ENCODE measurements at places on chromosomes 11 and 22. TPM values are rescaled to one million over a fixed set of nuclear protein-coding genes. Genes with fewer than 3 reads are reported as not detected.

Gene SOX10
- total RNA-seq, result not detected

Gene SEZ6L
- not detected for total RNA-seq

Gene TUB
- 0.29 TPM for total RNA-seq

- DNase-seq, result no peak
These were observed 1598.5 kb downstream of the LRRC4C start for GRCh38 chr11:39860931-39861330.

DNA sequence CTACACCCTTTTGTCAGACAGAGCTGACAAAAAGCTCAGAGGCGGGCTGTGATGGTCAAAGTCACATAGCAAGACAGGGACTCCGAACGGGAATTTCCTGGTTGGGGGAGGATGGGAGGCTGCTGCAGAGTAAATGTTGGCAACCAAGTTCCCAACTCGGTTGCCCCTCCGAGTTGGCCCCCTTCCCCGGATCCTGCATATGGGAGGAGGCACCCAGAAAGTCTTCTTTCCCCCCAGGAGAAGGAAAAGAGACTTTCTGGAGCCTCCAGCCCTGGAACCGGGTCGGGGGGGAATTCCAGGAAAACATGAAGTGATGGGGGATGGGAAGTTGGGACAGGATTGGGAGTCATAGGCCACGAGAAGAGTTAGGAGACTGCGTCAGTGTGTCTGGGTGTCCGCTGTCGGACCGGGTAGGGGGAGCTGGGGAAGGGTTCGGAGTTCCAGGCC, 614 bp downstream of the SELENOM start:
- peak; percentile 65 for DNase-seq

GRCh38 chr22:49954354-49954753, 6.2 kb upstream of the PIM3 start:
- DNase-seq, result peak; percentile 68

- no peak for DNase-seq
These were observed 73.3 kb downstream of the NFAM1 start for GRCh38 chr22:42358643-42359558.

GRCh38 chr11:65431451-65432099, 9.0 kb downstream of the NEAT1 start:
- peak; percentile 50 for DNase-seq

DNA sequence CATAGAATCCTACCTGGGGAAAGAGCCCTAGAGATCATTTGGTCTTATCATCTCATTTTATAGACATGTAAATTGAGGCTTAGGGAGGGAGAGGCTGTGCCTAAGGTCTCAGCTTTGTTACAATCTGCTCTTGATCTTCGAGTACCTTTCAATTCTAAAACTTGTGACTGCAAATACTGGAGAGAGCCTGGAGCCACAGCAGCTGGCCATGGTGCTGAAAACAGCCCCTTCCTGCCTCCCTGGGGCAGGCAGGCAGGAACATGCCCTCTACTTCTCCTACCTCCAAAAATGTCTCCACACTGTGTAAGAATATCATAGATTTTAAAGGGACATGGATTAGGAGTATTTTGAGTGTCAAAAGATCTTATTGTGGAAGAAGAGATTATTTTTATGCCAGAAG, 52.2 kb downstream of the C22orf42 start:
- DNase-seq, result no peak

- peak; percentile 89 for DNase-seq
These were observed 205.9 kb downstream of the ST3GAL4 start for GRCh38 chr11:126561327-126561893.

DNA sequence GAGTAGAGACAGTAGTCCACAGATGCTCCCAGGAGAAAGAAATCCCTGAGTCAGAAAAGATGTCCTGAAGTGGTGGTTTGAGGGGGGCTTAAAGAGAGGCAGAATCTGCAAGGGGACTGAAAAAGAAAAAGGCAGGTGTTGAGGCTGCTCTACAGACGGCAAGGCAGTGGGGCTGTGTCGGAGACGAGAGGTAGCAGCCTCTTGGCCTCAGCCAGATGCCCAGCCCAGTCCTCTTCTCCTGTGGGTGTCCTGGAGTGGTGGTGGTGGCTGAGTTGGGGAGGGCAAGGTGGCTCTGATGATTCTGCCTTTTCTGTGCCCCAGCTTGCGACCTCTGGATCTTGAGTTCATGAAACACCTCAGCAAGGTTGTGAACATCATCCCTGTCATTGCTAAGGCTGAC, 9.3 kb upstream of the WBP2NL start:
- DNase-seq, result no peak

Gene DNAJB7
- total RNA-seq, result not detected

- no peak for DNase-seq
These were observed 137.5 kb upstream of the TRPC6 start for GRCh38 chr11:101721270-101721669.

Gene PLAAT5
- not detected for total RNA-seq

- no peak for DNase-seq
These were observed 79.0 kb downstream of the TIMP3 start for GRCh38 chr22:32880505-32880892.

GRCh38 chr11:65151331-65151899, 17.1 kb upstream of the SYVN1 start:
- DNase-seq, result no peak

DNA sequence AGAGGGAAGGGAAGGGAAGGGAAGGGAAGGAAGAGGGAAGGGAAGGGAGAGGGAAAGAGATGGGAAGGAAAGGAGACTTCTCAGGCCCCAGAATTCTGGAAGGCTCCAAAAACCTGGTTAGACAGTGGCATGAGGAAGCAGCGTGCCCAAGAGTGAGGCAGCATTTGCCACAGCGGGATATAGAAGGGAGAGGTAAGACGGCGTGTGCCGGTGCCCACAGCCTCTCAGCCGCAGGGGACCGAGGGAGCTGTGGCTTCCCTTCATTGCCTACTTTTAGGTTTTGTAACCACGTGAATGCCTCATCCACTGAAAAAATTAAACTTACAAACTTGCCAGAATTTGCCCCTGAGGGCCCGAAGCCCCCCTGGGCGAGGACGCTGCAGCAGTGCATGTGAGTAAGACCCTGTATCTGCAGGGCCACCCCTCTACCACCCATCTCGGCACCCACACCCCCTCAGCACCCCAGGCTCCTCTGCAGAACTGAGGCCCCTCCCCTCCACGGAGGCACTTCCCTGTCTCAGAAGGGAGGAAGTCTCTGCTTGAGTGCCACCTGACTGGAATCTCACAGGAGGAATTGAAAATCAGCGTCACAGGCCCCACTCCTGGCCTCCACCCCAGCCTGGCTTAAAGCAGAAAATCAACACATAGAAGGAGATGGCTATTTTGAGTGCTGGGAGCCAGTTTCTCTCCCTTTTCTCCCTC, 58.1 kb downstream of the LINC01488 start:
- DNase-seq, result no peak

- no peak for DNase-seq
These were observed 358.9 kb downstream of the CADM1 start for GRCh38 chr11:115145324-115145723.

GRCh38 chr11:125062931-125063428, at the start of gene SLC37A2:
Gene SLC37A2, plus strand, starts transcription at chr11:125063305. Its CDS starts 63 bp downstream, at chr11:125063368.
- peak; percentile 87 for DNase-seq

Gene NTM
- not detected for total RNA-seq

DNA sequence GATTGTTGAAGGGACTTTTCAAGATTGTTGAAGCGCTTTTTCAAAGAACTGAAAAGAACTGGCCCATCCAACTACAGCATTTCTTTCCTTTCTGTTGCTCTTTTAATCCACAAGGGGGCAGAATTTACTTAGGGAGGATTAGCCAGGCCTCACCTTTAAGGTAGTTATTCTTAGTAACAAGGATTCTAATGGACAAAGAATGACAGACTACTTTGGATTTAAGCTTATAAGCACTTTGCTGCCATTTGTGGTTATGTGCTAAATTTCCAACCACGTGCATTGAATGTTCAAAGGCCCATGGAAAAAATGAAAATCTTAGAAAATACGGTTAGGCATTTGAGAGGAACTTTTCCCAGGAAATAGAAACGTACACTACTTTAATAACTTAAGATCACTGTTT, 49.5 kb upstream of the HSPA8 start:
- DNase-seq, result peak; percentile 63

- no peak for DNase-seq
These were observed 3.3 kb upstream of the ARHGAP20 start for GRCh38 chr11:110715541-110715940.

All from stomach (tissue), 19 donors.